Right renal cortex interstitium (tissue), 3 donors: ENCODE measurements at places on chromosomes 5 and 9. TPM values are rescaled to one million over a fixed set of nuclear protein-coding genes. Genes with fewer than 3 reads are reported as not detected.

DNA sequence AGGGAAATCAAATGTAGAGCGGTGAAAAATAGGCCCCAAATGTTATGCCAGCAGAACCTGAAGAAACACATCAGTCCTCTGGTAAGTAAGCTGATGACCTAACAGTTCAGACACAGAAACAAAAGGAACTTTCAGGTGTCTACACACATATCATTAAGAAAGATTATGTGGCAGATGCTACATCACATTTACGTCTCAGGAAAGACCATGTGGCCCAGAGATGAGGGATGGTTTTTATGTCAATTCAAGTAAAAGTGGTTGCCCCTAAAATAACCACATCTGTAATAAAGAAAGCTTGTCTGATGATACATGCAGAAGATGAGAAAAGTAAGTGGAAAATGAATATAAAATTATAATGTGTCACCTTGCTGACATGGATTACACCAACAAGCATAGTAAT, 31.4 kb downstream of the GNAQ start:
- DNase-seq, result no peak

DNA sequence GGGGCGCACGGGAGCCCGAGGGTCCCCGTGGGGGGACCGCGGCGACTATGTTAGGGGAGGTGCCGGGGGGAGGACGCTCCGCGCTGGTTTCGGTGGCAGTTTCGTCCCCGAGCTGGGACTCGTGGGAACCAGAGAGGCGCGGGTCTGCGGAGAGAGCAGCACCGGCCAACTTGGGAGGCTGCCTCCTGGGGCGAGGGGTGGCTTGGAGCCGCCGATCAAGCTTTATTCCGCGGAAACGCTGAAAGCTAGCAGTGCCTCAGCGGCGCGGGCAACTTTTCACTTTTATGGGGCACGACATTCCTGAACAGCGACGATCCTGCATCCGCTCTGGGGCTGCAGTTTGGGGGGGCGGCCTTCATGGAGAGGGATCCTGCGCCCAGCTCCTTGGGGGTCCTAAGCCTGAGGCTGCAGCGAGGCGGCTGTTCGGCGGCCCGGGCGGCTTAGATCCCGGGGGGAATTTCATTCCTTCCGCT, 369 bp downstream of the OCLN start:
- no peak for DNase-seq

DNA sequence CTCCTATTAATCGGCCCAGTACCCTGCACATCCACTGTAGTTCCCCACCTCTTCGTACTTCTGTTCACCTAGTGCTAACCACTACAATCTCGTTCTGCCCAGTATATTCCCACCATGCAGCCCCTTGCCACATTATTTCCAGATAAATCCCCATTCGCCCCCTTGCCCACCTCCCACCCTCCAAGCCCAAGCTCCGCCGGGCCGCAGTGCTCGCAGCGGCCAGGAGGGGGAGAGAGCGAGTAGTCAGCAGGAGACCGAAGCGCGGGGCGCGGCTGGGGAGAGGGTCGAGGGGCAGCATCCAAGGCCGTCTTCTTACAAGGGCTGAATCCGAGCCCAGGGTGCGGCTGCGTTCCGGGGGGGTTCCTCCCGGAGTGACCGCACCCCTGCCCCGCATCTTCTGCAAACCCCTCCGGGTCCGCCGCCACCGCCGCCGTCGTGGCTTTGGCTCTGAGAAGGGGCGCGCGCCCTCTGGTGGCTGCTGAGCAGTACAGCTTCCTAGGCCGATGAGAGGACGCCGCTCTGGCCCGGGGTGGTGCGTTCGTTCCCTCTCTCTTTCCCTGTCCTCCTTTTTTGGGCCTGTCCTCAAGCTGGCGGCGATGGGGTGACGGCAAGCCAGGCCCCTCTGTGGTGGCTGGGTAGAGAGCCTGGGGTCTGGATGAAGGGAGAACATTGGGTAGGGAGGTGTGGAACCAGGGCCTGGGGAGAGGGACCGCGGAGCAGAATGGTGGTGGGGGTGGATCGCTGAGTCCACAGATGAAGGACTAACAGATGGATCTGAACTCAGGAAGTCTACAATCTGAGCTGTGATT, 30.0 kb upstream of the PSD2 start:
- no peak for DNase-seq

- DNase-seq, result no peak
These were observed 7.3 kb upstream of the SLC25A51 start for GRCh38 chr9:37911271-37911681.

GRCh38 chr9:110282018-110282738, 25.9 kb upstream of the TXN start:
- DNase-seq, result no peak

- no peak for DNase-seq
These were observed 1.9 kb downstream of the TTC16 start for GRCh38 chr9:127717766-127718165.

DNA sequence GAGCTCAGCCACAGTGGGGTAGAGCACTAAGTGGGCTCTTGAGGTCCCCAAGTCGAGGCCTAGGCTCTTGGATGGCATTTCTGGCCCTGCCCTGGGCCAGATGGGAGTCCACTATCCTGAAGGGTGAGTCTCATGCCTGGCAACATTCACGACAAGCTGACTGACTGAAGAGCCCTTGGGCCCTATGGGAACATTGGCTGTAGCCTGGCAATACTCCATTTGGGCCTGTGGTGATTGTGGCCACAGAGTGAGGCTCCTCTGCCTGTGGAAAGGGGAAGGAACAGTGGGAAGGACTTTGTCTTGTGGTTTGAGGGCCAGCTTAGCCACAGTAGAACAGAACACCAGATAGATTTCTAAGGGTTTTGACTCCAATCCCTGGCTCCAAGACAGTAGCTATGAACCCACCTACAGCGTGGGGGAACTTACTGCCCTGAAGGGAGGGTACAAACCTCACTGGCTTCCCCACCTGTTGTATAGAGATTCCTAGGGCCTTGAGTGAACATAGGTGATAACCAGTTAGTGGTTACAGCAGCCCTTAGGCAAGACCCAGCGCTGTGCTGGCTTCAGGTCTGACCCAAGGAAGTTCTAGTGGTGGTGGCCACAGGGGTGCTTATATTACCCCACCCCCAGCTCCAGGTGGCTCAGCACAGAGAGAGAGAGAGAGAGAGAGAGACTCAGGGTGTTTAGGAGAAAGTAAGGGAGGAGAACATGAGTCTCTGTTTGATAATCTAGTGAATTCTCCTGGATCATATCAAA, 72.4 kb downstream of the KIAA0825 start:
- DNase-seq, result no peak

GRCh38 chr9:75824816-75825568, 65.5 kb upstream of the PCSK5 start:
- no peak for DNase-seq

DNA sequence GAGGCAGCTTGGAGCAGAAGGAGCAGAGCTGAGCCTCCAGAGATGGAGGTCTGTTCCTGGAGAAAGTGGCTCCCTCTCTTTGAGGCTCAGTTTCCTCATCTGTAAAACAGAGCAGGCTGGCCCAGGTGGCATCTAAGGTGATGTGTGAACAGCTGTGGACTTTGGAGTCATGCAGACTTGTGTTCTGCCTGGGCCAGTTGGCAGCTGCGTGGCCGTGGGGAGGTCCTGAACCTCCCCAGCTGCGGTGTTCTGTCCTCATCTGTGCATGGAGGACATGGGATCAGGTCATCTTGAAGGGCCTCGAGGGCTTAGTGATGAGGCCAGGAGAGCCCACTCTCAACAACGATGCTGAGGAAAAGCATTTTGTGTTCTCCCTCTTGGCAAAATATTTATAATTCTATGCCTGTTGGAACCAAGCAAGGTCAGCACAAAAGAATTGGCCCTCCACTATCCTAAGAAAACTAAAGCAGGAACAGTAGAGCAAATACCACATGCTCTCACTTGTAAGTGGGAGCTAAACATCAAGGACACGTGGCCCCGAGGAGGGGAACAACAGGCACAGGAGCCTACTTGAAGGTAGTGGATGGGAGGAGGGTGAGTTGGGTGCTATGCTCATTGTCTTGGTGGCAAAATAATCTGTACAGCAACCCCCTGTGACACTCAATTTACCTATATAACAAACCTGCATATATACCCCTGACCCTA, 63.2 kb upstream of the COL15A1 start:
- DNase-seq, result no peak

DNA sequence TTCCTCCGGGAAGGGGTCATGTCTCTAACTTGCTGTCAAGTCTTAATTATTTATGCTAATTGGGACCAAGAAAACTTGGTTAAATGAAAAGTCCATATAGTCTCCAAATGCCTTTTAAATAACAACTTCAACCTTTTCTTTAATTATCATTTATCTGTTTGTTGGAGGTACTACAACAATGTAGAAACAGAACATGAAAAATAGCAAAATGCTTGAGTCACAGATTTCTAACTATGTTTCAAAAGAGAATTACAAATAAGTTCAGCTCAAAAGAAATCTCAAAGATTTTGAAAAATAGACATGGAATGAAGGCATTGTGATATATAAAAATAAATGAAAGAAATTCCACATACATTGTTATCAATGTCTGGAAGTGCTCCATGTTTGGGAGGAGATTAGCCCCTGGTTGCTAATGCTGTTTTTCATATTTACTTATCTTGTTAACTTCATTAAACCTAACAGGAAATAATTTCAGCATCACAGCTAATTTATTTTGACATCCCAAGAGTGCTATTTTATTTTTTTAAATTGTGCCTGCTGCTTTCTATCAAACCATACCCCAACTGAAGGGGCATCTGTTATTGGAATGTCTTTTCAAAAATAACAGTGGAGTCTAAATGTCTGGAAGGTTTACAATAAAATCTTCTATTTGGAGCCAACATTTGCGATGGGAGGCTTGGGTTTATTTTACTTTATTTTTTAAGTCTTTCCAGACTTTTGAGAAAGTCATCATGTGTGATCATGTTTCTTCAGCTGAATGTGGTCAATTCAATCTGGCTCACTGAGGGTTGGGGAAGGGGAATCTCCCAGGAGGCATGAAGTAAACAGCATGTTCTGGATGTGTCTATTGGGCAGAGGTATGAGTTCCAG, 53.1 kb upstream of the ANKRD55 start:
- no peak for DNase-seq

DNA sequence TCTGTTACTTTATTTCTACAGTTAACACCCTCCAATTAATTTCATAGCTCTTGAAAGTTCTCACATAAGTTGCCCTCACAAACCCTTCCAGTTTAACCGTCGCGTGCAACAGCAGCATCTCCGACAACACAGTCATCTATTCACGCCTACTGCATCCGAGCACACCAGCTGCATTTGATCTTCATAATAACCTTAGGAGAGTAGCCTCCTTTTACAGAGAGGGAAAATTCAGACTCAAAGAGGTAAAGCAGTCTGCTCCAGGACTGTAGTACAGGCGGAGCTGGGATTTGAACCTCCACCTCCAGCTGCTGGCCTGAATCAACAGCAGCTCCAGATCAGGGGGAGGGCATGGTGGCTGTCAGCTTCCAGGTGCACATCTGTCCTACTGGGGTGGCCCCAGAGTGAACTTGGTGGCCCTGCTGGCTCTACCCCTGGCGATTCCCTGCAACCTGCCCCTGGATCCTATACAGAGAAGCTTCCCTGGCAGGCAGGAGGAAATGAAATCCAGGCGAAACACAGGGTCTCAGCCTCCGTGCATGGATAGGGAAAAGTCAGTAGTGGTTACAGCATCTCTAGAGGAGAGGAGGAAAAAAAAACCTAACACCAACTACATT, 71.6 kb upstream of the UNC5A start:
- DNase-seq, result no peak

DNA sequence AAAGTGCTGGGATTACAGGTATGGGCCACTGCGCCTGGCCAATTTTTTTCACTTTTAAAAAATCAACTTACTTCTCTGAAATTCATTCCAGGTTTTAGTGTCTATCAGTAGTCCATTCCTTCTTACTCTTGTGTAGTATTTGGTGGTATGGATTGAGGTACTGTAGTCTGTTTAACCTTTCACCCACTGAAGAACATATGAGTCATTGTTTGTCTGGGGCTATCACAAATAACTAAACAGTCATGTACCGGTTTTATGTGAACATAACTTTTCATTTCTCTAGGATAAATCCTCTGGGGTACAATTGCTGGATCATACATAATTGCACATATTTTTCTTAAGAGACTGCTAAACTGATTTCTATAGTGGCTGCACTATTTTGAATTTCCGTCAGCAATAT, 1188.0 kb upstream of the CDH9 start:
- DNase-seq, result no peak

Gene PDE6A
- polyA plus RNA-seq, result 0.10 TPM

Gene EIF4E1B
- not detected for polyA plus RNA-seq

Gene IFNB1
- not detected for polyA plus RNA-seq

Gene CATSPER3
- 0.98 TPM for polyA plus RNA-seq

Gene GKAP1
- polyA plus RNA-seq, result 18.4 TPM

Gene PGM5
- polyA plus RNA-seq, result 49.6 TPM
